ENCODE measurements at places on chromosomes 11 and 22. TPM values are rescaled to one million over a fixed set of nuclear protein-coding genes. Genes with fewer than 3 reads are reported as not detected.
A peak's percentile ranks its signal among the peaks of the same experiment; 100 is the strongest.

DNA sequence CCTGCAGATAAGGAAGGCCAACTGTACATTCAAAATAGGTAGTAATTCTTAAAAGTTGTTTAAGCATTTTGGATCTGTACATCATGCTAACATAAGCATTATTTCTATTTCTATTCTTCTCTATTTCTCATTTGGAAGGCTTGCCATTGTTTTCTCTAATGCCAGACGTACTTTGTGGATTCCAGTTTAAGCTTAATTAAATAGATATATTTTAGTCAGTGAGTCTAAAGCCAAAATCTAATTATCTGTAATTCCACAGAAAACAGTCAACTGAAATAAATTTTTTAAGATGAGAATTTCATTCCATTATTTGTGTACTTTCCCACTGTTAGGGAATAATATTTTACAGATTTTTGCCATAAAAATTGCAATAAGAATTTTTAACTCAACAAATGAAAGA is 123.0 kb downstream of the LUZP2 start:
- no peak for DNase-seq

DNA sequence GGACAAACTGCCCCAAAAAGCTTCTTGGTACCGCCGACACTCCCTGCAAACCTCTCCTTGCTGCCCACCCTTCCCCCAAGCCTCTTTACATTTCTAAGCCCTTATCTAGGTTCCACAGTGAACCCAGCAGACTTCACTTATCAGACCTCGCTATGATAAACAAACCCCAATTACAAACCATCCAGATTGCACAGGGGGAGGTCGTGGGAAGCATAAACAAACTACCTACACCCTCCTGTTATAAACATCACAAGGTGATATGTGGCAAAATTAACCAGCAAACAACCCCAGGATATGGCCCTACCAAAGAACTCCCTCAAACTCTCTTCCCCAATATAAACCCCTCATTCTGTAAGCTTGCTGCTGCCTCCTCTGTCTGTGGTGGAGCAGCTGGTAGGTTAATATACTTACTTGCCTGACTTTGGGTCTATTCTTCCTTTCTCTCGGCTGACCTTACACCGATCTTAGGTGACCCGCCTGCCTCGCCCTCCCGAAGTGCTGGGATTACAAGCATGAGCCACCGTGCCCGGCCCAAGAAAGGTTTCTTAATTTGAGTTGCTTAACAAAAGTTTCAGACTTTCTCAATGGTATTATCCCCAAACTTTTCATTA is 66.0 kb upstream of the TENM4 start:
- DNase-seq = no peak

GRCh38 chr11:44893846-44894617 is 56.7 kb downstream of the TP53I11 start:
- peak; percentile 82 for DNase-seq

- DNase-seq = no peak
These were observed 128.3 kb downstream of the APIP start for GRCh38 chr11:34787895-34788294.

GRCh38 chr11:11486423-11486822 is 133.4 kb upstream of the CSNK2A3 start:
- DNase-seq = no peak

DNA sequence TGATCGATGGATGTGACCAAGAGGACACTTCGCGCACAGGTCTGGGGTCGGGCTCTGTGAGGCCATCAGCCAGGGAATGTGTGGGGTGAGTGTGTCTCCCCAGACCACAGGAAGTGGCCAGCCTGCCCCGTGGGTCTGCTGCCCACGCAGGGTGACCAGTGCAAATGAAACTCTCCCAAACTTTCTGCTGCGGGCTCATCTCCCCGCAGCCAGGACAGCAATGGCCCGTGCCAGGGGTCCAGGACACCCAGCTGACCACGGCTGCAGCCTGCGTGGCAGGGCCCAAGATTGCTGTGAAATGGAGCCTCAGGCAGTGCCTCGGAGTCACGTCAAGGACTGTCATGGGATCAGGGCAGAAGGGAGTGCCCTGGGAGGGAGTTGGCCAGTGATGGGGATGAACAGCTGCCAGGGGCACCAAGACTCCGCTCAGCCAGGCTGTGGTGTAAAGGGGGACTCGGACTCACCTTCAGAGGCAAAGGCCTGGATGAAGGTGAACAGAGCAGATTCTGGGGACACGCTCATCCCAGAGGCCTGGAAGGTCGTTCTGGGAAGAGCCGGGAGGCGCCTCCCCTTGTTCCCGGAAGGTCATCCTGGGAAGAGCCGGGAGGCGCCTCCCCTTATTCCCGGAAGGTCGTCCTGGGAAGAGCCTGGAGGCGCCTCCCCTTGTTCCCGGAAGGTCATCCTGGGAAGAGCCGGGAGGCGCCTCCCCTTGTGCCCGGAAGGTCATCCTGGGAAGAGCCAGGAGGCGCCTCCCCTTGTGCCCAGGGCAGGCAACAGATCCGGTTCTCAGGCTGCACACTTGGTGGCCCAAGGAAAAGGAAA is 252.6 kb downstream of the BRD1 start:
- DNase-seq = peak; percentile 4

SCO2 gene
- polyA plus RNA-seq = 1.3 TPM

TPBGL gene
- polyA plus RNA-seq = 0.31 TPM

All from muscle of back (tissue), 13 donors.